ENCODE measurements at places on chromosomes 2 and 18.

- peak; percentile 86 for DNase-seq
Observed at GRCh38 chr2:64327510-64328414, 126.2 kb upstream of the LGALSL start.

DNA sequence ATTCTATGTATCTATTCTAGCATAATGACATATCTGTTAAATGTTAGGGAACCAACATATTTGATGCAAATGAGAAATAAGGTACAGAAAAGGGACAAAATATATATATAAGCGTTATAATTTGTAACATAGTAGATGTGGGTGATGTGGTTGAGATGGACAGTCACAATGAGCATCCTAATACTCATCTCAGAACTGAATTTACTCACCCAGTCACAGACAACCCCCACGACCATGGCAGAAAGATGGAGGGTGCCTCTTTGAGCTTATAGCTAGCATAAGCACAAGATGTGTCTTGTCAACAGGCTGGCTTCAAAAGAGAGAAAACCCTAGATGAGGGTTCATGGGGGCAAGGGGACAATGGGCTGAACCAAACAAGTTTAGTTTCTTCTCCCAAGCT, 9.1 kb upstream of the DSG3 start:
- DNase-seq = no peak

- DNase-seq = no peak
Observed at GRCh38 chr2:217407362-217407761, 547.5 kb upstream of the TNP1 start.

DNA sequence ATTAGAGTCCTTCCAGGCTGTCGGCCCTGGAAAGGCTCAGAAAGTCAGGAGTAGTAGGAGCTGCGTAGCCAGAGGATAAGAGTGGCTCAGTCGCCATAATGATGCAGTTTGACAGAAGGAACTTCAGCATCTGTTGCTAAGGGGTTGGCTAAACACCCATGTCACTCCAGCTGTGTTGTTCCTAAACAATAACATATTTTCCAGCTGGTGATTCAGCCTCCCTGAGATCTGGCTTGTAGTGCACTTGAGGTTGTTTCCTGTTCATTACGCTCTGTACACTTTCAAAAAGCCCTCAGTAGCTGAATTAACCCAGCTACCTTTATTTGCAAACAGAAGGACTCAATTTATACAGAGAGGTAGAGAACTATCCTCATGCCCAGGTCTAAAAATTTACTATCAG, 39.7 kb upstream of the EPAS1 start:
- DNase-seq = no peak

GRCh38 chr2:138501425-138502254, at the start of gene SPOPL:
TSS of gene SPOPL (plus strand) at chr2:138501770. CDS start at chr2:138550217, 48,447 bp downstream.
- peak; percentile 77 for DNase-seq

DNA sequence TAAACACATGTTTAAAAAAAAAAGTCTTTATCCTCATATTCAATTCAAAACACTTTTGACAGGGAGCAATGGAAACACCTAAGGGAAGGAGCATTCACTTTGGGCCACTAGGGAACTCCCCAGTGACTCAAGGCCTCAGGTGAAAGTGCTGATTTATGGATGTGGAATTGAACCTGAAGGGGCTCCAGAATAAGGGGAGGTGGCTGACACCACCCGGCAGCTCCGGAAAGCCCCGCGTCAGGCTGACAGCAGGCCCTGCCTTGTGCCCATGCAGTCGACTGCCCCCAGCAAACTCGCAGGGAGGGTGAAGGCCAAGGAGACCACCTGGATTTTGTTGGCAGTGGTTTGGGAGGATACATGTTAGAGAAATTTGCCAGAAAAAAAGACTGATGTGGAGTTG, 275.3 kb upstream of the NCKAP5 start:
- no peak for DNase-seq
